ENCODE measurements at places on chromosomes 3 and 15. TPM values are rescaled to one million over a fixed set of nuclear protein-coding genes. Genes with fewer than 3 reads are reported as not detected.
A peak's percentile ranks its signal among the peaks of the same experiment; 100 is the strongest.

- no peak for DNase-seq
These were observed 160.3 kb downstream of the SMAD6 start for GRCh38 chr15:66862111-66862939.

Gene MOBP
- total RNA-seq, result not detected

Gene MCTP2
- not detected for total RNA-seq

DNA sequence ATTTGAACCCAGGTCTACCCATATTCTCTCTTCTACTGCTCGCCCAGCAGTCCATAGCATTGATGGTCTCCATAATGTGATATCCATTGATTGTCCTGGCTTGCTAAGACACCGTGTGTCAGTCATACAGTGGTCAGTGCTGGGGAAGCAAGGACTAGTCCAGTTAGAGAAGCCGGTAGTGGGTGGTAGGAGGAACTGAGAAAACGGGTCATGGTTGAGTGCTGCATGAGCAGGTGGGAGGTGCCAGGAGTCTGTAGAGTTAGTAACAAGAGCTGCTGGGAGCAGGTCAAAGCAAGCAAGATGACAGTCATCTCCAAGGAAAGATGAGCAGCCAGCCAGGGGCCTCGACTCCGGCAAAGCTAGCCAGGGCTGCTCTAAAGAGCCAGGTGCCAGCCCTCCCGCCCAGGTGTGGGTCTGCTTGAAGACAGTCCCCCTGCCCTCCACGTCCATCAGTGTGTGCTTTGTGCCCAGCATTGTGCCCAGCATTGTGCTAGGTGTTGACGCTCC, 29.5 kb upstream of the USP3 start:
- DNase-seq, result no peak

Gene XCR1
- total RNA-seq, result not detected

DNA sequence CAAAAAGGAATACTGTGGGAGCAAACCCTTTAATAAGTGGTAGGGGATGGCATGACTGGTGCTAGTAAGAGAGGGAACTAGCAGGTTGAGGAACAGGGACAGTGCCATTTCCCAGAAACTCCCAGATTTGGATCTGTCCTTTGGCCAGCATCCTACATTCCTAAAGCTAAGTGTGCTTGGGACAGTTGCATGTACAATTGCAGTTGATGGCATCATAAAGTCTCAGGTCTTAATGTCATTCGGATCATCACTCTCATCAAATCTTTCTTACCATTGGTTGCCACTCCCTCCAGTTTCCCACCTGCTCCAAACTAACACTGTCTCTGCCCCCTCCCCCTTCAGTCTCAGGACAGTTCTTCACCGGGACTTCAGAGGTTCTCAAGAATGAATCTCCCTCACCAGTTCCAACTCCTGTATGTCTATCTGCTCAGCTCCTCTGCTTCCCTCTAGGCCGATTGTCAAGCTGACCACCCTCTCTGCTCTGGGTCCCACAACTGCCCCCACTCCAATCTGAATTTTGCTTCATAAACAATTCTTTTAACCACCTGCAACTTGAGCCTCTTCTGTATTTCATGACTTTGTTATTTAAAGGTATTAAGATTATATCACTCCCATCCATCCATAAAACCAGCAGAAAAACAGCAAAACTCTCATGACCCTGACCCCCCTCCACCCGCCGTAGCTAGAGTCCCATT, 260.8 kb downstream of the CGGBP1 start:
- no peak for DNase-seq

GRCh38 chr3:62095080-62095479, 278.3 kb downstream of the FEZF2 start:
- no peak for DNase-seq

- DNase-seq, result peak; percentile 93
These were observed 191.7 kb upstream of the TPM1 start for GRCh38 chr15:62850791-62851291.

Gene CATSPER2
- total RNA-seq, result 0.60 TPM

Gene MASP1
- not detected for total RNA-seq

- DNase-seq, result no peak
These were observed 479.4 kb upstream of the CBLB start for GRCh38 chr3:106348139-106348690.

- DNase-seq, result no peak
These were observed 16.9 kb downstream of the FBLN2 start for GRCh38 chr3:13565581-13566452.

Gene PPM1L
- total RNA-seq, result 1.4 TPM

DNA sequence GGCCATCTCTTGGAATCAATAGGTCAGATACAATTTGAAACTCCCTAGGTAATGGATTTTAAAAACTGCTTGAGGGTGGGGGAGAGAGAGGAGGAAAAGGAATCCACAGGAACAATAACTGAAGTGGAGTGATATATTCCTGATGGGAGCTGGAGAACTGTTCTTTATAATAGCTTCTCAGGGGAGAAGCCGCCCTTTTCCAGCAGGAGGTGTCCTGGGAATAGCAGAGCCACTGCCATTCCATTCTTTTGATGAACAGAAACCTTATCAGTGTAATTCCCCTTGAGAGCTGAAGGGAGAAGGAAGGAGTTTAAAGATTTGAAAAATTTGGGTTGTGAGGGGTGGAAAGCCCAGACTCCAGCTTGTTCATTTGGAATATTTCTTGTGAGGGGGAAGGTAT, 504.9 kb upstream of the DPH6 start:
- no peak for DNase-seq

Gene TMEM40
- total RNA-seq, result not detected

DNA sequence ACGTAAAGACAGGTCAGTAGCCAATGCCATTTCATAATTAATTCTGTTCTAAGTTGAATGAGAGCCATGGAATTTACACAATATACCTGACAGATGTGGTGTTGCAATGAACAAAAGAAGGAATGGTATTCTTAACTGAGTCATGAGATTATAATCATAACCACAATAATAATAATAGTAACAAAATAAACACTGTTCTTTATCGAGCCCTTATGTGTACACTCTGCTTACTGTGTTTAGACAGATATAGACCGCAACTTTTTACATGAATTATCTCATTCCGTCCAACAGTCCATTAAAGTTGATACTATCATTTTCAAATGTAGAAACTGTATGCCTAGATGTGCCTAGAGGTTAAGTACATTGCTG, 28.2 kb upstream of the SCAANT1 start:
- peak; percentile 32 for DNase-seq

Gene C3orf33
- 7.5 TPM for total RNA-seq

Gene CCK
- total RNA-seq, result not detected

GRCh38 chr15:90994059-90994416, 297 bp downstream of the PRC1 start:
- no peak for DNase-seq
